Activated naive CD8-positive, alpha-beta T cell treated with anti-CD3 and anti-CD28 coated beads, Interleukin-2, amount 10 ng/mL, durations not matched to agents 7 days and 5 days (primary cell): ENCODE measurements at places on chromosomes 2 and 18. TPM values are rescaled to one million over a fixed set of nuclear protein-coding genes. Genes with fewer than 3 reads are reported as not detected.
A peak's percentile ranks its signal among the peaks of the same experiment; 100 is the strongest.

GRCh38 chr2:148201075-148202004 is 180.4 kb downstream of the MBD5 start:
- peak; percentile 49 for DNase-seq

DNA sequence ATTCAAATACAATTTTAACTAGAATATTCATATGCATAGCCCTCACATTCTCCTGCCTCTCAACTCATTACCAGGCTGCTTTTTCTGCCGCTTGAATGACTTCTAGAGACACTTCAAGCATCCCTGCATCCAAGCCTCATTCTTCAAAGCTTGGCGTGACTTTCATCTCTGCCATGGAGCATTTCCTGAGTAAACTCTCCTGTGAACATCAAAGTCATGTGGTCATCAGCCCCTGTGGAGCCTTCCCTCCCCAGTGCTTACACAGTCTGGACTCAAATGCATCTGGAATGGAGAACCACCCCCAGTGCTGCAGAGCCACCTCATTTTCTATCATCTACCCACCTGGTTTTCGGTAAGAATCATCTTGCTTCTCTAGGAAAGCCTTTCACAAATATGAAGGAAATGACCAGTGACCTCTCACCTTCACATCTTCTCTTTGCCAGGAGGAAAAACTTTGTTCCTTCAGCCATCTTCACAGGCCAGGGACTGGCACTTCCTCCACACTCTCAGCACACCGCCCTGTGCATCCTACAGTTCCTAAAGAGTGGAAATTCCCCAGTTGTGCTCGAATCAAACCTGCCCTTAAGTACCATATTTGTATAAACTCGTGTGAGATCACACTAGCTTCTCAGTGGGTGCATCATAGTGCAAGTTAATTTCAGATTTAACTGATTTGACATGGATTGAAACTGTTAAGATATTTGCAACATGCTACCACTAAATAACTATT is 116.4 kb downstream of the COL6A3 start:
- no peak for DNase-seq

DNA sequence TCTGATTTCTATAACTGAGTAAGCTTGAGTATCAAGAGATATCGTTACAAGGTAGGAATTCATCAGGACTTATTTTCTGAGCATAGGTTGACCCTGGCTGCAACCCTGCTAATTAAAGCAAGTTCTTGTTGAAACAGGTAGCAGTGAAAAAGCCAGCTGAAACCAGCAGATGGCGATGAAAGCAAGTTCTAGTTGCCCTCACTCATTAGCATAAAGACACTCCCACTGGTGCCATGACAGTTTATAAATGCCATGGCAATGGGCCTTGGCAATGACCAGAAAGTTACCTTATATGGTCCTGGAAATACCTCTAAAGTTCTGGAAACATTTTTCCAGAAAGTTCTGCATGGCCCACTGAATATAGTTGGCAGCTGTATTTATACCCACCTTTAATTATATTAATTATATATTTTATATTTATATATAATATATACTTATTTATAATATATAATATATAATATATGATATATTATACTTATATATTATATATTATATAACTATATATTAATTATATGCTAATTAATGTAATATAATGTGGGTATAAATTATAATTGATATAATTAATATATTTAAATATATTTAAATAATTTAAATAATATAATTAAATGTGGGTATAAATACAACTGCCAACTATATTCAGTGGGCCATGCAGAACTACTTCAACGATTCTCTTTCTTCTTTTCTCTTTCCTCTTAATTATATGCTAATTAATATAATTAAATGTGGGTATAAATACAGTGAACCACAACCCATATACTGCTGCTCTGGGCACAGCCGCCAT is 188.0 kb downstream of the CDH7 start:
- no peak for DNase-seq

- DNase-seq, result no peak
Observed at GRCh38 chr18:79947881-79948610, 3.4 kb downstream of the SLC66A2 start.

DNA sequence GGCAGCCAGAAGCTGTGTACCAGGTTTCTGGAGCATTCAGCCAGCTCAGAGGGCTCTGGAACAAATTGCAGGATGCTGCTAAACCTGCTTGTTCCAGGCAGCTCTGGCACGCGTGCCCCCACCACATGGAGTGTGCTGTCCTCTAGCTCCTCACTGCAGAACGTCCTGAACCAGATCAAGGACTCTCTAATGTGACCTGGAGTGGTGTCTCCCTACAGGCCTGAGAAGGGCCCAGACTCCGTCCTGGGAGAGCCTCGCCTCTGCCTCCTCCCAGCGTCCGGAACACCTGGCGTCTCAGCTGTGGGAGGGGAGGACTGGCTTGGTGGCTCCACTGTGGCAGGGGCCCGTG is 115.6 kb upstream of the GPC1 start:
- DNase-seq, result no peak

- no peak for DNase-seq
Observed at GRCh38 chr2:222825031-222825430, 35.8 kb upstream of the ACSL3 start.

GRCh38 chr2:136114382-136114781 is 3.6 kb downstream of the CXCR4 start:
- no peak for DNase-seq

- no peak for DNase-seq
Observed at GRCh38 chr2:101430156-101430555, 42.9 kb upstream of the CREG2 start.

DNA sequence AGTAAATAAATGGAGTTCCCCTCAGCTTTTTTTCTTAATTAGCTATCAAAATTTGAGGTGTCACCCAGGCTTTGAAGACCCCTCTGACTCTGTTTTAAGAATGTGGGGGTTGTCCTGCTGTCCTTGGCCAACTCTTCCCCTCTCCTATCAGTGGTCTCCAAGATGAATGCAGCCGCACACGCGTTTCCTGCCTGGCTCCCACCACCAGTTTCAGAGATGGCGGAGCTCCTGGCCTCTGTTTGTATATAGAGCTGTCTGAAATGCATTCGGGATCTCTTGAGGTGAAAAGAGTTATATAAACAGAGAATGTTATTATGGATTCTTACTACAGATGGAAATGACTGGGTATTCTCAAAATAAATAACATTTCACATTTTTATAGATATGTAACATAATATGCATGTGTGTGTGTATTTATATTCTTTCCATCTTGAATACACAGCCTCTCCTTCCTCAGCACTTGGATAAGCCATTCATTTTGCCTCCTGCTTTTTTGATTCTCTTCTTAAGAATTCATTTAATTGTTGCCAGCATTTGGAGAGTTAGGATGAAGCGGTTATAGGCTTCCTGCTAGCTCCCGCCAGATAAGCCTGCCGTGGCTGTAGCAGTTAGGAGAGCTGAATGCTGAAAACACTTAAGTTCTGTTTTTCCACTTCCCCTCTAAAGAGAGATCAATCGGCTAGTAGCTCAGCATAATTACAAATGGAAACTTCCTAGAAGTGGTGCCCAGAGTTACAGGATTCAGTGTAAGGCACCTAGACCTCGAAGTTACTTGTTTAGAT is 659.3 kb upstream of the FANCL start:
- no peak for DNase-seq

Gene ABCG8
- not detected for total RNA-seq

Gene LTBP1
- 0.23 TPM for total RNA-seq

Gene ANKRD30B
- total RNA-seq, result not detected

Gene TSPYL6
- not detected for total RNA-seq
